ENCODE measurements at places on chromosomes 3 and 15.

GRCh38 chr3:5227812-5228211 lies 40.3 kb downstream of the EDEM1 start:
- no peak for DNase-seq

- DNase-seq = peak; percentile 20
These were observed 296.6 kb downstream of the SUCLG2 start for GRCh38 chr3:67357610-67358458.

DNA sequence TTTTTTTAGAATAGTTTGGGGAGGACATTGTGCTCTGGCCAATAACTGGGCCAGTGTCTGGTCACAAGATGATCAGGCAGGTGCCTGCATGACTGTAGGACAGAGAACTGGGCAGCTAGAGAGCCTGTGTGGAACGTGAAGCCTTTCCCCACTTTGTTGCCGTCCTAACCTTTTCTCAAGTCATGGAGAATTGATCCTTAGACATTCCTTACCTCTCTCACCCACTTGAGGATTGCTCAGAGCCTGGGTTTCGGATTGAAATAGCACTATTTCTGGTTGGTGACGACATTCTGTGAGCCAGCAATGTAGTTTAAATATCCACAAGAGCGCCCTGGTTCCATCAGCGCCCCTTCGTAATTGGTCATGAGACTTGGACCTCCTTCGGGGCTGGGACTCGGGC lies 138.4 kb downstream of the IGF1R start:
- no peak for DNase-seq

- no peak for DNase-seq
These were observed 19.6 kb downstream of the PIAS1 start for GRCh38 chr15:68073576-68074288.
